ENCODE measurements at places on chromosomes 2 and 18. TPM values are rescaled to one million over a fixed set of nuclear protein-coding genes. Genes with fewer than 3 reads are reported as not detected.

The SULT1C2 gene
- total RNA-seq = not detected

The LYPD6B gene
- total RNA-seq = not detected

The MAIP1 gene
- total RNA-seq = 17.7 TPM

The SLC11A1 gene
- not detected for total RNA-seq

The LRRC30 gene
- not detected for total RNA-seq

The MYO7B gene
- total RNA-seq = not detected

The TUBB8B gene
- 1.1 TPM for total RNA-seq

The ANKAR gene
- 4.3 TPM for total RNA-seq

The CCDC138 gene
- 10.6 TPM for total RNA-seq

The EVX2 gene
- total RNA-seq = not detected

The ASNSD1 gene
- total RNA-seq = 41.9 TPM
